ENCODE measurements at places on chromosomes 16 and 17.

DNA sequence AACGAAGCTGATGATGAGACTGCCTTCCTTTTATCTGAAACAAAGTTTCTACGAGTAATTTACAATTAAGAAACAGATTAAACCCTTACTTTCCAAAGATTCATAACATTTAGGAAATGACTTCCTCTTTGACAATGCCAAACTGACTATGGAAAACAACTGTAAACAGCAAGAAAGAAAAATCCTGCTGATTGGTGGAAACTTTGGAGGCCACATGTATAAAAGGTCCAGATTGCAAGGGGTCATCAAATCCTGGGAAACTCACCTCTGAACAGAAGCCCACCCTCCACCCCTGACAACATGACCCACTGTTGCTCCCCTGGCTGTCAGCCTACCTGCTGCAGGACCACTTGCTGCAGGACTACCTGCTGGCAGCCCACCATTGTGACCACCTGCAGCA is at the start of gene KRTAP9-6:
Gene KRTAP9-6, plus strand, starts transcription at position 301 of the 400 bp plus-strand sequence. Its CDS starts 0 bp downstream, at position 301.
- no peak for DNase-seq

DNA sequence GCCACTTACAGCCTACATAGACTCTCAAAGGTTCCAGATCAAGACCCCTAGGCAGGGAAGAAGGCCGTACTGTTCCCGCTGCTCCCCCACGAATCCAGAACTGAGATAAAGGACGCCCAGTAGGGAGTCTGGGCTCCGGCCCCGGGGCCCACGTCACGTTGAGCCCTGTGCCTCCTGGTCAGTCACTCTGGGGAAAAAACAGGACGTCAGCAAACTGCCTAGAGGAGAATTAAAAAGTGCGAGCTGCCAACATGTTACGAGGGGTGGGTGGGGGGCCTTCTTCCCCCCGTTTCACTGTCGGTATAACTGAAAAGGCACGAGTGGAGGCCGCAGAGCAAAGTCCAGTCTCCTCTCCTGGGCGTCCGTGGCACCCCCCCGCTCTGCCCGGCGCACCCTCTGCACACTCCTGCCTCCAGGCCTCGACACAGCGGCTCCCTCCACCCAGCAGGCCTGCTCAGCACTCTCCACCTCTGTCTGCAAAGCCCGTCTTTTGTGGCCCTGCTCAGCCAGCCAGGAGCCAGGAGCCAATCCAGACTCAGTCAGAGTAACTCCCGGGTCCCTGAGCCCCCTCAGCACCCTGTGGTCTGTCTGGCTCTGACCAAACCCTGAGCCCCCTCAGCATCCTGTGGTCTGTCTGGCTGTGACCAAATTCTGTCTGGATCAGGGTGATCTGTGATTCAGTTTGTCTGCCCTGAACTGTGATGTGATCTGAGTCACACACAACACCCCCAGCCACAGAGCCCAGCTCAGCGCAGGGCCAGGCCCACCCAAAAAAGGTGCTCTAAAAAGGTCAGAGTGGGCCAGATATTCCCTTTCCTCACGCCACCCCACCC is 6.2 kb downstream of the ITGAE start:
- no peak for DNase-seq

DNA sequence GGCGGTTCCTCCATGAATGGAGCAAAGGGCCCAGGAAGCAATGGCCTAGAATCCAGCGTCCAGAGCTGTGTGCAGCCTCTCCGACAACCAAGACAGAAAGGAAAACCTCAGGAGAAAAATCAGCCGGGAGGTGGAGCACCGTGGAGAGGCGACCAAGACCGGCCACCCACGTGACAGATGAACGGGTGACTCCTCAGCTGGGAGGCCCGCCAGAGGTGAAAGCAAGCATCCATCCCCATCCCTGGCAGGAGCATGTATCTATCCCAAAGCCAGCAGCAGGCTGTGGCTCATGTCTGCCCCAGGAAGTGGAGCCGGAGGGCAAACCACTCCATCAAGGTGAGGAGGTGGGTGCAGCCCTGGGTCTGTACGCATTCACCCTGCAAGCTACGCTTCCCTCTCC is 52.1 kb downstream of the FOXL1 start:
- DNase-seq: no peak

DNA sequence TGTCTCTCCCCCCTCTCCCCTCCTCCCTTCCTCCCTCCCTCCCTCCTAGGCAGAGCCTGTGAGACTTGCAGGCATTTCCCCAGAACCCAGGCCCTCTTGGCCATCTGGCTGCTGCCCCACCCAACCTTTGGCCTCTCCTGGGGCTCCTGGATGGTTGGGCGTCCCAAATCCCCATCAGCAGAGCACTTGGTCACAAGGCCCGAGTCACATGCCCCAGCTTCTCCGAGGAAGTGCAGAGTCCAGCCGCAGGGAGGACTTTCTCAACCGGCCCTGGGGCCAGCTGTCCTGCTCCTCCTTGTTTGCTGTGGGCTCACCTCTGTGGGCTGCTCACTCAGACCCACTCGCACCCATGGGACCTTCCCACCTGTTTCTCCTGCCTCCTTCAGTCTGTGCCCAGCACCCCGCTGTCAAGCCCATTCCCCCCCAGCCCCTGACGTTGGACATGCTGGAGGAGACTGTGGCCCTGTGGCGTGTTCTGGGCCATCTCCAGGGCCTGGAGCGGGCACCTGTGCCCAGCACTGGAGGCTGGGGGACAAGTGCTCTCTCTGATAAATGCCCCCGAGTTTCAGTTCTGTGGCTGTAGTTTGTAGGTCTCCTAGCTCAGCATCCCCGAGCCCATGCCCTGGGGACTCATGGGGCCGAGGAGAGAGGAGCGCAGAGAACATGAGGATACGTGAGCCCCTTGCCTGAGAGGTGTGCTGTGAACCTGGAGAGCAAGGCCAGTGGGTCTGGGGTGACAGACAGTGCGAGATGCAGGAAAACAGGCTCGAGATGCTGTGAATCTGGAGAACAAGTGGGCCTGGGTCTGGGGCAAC is 42.3 kb upstream of the ZNF750 start:
- no peak for DNase-seq

DNA sequence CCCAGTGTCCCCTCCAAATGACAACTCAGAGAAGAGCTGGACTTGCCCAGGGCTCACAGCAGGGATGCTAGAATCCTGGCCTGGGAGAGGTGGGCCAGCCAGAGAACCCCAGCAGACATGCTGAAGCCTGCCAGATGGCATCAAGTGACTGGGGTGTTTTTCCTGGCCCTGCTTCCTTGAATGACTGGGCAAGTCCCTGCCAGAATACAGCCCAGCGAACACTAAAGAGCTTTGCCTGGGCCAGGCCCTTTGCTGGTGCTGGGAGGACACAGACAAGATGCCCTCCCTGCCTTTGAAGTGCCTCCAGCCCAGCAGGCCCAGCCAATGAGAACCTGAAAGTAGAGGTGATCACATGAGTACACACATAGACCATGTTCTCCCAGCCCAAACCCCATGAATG is 11.5 kb downstream of the ZNF319 start:
- no peak for DNase-seq

DNA sequence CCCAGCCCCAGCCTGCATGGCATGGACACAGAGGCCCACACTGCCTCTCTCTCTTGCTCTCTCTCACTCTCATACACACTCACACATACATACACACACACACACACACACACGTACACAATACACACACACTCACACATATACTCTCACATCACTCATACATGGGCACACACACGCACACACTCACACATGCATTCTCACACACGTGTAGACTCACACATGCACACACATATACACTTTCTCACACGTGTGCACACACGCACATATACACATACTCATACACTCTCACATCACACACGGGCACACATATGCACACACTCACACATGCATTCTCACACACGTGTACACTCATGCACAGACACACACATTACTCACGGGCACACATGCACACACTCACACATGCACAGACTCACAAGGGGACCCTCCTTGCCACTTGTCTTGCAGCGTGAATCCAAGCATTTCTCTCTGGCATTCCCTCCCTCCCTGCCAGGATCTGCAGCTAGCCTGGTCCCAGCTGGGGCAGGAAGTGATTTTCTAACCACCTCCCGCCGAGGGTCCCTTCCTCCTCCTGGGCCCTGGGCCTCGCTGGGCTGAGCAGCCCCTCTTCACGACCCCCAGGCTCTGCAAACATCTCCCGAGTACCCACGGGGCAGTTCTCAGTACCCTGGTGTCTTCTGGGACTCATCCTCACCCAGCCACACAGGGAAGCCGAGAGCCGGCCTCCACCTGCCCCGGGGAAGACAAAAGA is 37.5 kb downstream of the IL21R start:
- DNase-seq: peak; percentile 69

- DNase-seq: no peak
These were observed 13.5 kb downstream of the NUDT16L1 start for GRCh38 chr16:4706871-4707270.

- no peak for DNase-seq
These were observed 4.8 kb upstream of the SEZ6 start for GRCh38 chr17:29010586-29010985.

DNA sequence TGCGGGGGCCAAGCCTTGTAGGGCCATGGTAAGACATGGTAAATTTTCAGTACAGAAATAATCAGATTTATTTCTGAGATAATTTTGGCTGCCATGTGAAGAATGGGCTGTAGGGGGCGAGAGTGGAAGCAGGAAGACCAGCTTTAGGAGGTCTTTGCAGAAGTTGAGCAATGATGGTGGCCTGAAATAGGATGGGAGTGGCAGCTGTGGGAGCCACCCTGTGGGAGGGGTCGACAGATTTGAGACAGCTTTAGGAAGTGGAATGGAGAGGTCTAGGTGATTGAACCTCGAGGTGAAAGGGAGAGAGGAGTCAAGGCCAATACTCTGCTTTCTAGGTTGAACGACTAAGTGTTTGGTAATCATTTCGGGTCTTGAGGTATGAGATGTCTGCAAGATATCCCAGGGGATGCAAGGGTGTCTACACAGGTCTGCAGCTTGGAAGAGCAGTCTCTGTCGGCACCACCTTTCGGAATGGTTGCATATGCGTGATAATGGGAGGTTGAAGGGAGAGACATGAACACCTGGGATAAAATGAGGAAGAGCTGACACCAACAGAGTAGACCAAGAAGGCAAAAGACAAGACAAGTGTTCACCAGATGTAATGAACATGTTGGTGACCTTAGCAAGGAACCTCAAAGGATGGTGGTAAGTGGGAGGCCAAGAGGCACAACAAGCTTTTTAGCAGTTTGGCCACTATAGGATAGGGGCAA is 4.2 kb upstream of the ATXN7L3 start:
- no peak for DNase-seq

- no peak for DNase-seq
These were observed 63.1 kb upstream of the BCO1 start for GRCh38 chr16:81175325-81175891.

- no peak for DNase-seq
These were observed 16.3 kb downstream of the PRPSAP1 start for GRCh38 chr17:76337413-76337777.

GRCh38 chr17:76536511-76537287 is 810 bp downstream of the CYGB start:
- DNase-seq: no peak

DNA sequence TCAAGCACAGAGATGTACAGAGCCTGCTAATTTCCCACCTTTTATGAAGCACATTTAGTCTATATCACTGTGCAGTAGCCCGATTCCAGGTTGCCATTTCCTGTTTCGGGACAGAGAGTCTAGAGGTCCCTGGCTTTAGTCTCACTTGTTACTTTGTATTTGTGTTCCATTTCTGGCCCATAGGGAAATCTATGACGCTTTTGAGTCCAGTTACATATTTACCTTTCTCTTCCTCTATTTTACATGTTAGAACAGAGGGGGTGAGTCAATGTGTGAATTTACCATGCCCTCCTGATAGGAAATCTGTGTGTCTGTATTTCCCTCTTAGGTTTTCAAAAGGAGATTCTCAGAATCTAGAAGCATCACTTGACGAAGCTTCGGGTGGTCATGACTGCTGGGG is 227.1 kb upstream of the ZFHX3 start:
- no peak for DNase-seq

GRCh38 chr16:15450624-15451023 is 16.2 kb downstream of the BMERB1 start:
- no peak for DNase-seq

- no peak for DNase-seq
These were observed 347.3 kb upstream of the CDH11 start for GRCh38 chr16:65469116-65469515.

GRCh38 chr17:36107660-36108059 is 4.0 kb downstream of the CCL4 start:
- no peak for DNase-seq

- peak; percentile 88 for DNase-seq
These were observed 2.7 kb downstream of the CCDC102A start for GRCh38 chr16:57533431-57534336.

GRCh38 chr17:6508519-6509030 is 47.8 kb downstream of the PITPNM3 start:
- DNase-seq: peak; percentile 74

DNA sequence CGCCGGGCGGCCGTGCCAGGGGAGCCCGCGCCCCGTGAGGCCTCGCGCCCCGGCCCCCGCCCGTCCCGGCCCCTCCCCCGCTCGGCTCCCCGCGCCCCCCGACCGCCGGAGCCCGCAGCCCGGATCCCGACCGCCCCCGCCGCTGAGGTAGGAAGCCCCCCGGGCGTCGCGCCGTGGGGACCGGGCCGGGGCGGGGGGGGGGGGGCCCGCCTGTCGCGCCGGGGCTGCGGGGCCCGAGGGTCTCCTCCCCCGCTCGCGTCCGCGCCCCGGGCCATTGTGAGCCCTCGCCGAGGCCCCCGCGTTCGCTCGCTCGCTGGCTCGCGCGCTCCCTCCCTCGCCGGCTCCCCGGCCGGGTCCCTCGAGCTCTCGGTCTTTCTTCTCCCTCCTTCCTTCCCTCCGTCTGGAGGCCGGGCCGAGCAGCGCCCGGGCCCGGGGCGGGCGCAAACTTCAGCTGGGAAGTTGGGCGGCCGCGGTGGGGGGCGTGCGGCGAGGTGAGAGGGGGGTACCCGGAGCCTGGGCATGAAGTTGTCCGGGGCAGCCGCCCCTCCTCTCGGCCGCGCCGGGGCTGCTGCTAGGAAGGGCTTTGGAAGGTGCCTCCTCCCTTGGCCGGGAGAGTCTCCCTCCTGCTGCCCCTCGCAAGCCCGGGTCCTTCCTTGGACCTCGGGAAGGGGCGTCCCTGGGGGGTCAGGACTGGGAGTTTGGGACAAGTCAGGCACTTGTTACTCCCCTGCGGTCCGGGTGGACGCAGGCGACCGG is 419 bp downstream of the GLIS2 start:
- no peak for DNase-seq

- no peak for DNase-seq
These were observed 40.1 kb downstream of the PEMT start for GRCh38 chr17:17551361-17551760.

DNA sequence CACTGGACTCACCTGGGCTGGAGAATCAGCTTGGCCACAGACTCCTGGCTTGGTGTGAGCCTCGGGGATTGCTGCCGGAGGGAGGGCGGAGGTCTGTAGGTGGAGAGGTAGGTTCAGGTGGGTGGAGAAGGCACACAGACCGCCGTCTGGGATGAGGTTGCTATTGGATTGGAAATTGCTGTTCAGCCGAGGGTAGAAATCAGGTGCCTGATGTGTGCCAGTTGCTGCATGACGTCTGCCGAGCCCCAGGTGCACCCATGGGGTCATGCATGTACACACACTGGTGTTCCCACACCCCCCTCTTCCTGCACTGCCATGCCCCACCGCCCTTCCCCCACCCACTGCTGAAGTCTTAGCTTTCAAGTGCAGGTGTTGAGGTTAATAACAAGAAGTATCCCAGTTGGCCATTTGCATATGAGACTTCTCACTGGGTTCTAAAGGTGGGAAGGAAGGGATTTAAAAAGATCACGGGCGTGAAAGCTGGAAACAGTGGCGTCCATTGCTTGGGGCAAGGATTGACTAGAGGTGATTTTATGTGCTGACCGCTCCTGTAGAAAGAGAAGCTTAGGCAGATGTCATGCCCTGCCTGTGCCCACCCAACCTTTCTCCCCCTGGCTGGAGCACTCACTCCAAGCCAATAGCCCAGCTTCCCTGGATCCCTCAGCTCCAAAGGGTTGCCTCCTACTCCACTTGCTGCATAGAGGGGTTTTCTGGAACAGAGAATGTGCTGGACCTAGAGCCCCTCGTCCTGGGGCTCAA is 193.6 kb downstream of the CCDC182 start:
- DNase-seq: no peak
